ENCODE measurements at places on chromosomes 1 and 21. TPM values are rescaled to one million over a fixed set of nuclear protein-coding genes. Genes with fewer than 3 reads are reported as not detected.

DNA sequence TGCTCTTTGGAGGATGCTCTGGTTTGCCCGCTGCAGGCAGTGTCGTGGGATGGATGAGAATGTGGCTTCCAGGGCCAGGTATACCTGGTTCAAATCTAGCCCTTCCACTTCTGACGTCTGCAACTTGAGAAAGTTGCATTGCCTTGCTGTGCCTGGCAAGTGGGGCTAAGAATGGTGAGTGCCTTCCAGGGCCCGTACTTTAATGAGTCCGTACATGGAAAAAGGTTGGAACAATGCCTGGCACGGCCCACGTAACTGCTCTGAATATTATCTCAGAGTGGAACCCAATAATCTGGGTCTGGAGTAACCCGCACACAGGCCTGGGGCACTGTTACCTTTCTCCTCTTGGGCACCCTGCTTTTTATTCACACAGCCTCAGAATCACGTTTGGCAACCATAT is 146.7 kb upstream of the EDN2 start:
- DNase-seq: no peak

- DNase-seq: no peak
These were observed 48.6 kb downstream of the HSPG2 start for GRCh38 chr1:21888500-21888899.

- DNase-seq: no peak
These were observed 94.2 kb upstream of the SERBP1 start for GRCh38 chr1:67524143-67525052.

DNA sequence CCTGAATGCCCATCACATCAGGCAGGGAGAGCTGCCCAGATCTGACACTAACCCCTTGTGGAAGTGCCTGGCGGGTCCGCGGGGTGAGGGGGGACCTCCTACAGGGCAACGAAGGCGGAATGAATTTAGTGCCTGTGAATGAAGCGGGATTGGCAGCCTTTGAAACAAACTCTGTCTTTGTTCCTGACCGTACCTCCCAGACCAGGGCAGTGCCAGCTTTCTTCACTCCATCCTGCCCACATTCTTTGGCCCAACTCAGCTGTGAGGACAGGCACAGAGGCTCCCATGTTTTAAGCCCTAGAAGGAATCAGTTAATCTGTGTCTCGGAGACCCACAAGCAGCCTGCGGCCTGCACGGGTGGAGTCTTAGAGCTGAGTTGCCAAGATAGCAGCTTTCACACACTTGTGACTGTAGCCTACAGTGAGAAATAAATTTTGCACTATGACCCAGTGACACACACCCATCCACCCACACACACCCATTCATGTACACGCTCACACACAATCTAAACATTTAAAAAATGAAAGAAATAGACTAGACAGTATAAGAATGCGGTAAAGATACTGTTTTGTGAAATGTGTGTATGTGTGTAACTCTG is 60.1 kb upstream of the USP24 start:
- no peak for DNase-seq

GRCh38 chr21:25487046-25487594 is 120.2 kb downstream of the MRPL39 start:
- no peak for DNase-seq

DNA sequence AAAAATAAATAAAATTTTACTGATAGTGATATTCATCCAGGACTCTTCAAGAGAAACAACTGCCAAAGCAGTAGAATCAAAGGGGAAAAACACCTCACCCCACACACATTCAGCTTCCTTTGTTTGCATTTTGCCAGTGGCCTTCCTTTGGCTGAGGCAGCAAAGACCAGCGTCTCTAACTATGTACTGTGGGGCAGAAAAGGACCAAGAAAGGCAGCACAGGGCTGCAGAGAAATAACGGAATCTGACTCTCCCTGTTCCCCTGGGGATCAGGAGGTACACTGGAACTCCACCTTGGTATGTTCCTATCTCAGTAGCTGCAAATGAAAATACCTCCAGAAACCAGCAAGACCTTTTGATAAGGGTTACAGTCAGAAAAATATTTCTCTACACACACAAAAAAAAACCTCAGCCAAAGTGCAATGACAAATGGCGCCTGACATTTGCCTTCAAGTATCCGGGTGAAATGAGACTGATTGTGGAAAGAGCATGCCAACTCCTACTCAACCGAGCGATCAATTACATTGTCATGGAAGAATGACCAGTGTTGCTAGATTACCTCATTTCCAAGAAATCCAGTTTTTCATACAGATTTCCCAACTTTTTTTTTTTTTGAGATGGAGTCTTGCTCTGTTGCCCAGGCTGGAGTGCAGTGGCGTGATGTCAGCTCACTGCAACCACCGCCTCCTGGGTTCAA is 50.9 kb downstream of the TARBP1 start:
- DNase-seq: no peak

Gene LCE2C
- not detected for total RNA-seq

Gene TBX15
- total RNA-seq: 145 TPM
